ENCODE measurements at places on chromosomes 13 and 19.

DNA sequence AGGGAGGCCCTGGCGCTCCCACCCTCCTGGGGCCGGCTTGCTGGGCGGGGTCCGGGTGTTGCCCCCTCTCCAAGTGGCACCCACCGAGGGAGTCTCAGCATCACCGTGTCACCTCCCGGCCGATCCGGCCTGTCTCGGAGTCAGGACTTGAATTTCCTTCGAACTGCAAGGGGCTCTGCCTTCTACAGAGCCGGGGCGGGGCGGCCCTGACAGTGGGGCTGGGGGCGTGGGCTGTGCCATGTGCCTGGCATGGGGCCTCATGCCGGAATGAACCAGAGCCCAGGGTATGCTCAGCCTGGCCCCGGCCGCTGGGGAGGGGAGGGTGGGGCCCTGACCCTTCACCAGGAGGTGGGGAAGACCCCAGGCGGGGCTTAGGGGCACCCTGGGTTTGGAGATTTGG, 47.0 kb upstream of the TCF3 start:
- DNase-seq = no peak

DNA sequence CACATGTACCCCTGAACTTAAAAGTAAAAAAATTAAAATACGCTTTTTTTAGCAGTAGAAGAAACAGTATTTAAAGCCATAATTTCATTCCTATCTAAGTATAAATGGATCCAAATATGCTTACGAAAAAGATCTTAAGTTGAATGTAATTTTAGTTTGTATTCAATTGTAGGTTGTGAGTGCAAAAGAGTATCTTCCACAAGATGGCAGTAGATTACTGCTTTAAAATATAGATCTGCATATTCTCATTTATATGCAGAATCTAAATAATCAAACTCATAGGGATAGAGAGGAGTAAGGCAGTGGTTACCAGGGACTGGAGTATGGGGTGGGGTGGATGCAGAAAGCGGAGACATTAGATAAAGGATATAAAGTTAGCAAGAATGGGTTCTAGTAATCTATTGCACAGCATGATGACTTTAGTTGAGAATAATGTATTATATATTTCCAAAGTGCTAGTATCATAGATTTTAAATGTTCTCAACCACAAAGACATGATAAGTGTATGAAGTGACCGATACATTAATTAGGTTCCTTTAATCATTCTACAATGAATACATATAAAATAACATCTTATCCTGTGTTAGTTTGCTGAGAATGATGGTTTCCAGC, 14.2 kb downstream of the OR7A17 start:
- DNase-seq = no peak

GRCh38 chr13:40624383-40624782, 42.1 kb downstream of the FOXO1 start:
- DNase-seq = no peak

GRCh38 chr13:100824366-100824765, 149.8 kb upstream of the TMTC4 start:
- DNase-seq = no peak

DNA sequence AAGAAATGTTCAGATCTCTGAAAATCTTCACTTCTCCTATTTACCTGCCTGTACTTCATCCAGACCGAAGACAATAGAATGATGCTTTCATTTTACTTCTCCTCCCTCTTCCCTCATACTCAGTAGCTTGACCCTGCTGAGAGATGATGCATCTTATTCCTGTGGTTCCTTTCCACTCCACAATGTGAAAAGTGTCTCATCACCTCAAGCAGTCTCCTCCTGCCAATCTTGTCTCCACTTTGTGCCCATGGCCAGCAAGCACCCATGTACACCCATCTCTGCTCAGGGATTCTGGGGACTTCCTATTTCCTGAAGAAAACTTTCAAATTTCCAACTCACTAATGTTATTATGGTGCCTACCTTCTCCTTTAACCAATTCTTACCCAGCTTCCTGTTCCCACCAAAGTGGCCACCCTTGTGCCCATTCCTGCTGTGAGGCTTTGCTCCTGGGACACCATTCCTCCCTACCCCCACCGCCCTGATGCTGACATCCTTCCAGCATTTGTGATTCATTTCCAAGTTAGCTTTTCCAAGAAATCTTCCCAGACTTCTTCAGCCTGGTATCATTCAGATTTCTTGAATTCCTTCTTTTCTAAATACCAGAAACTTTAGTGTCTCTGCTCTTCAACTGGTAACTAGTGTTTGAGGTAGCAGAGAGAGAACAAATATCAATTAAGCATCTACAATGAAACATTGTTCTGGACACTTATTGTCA, 212.5 kb downstream of the POSTN start:
- DNase-seq = no peak

DNA sequence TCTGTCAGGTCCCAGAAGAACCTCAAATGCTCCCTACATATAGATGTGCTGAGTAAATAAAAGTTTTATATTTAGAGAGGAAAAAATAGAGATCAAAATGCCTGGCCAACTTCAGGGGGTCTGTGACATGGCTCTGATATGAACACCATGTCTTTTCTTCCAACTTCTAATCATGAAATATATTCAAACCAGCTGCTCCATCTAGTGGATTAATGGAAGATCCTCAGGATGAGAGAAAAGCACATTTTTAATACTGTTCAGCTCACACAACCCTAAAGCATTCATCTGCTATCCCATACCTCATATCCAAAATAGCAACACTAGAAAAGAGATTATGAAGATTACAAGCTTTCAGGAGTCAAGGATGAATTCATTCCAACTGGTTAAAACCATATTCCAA, 56.0 kb upstream of the DOCK9 start:
- no peak for DNase-seq

DNA sequence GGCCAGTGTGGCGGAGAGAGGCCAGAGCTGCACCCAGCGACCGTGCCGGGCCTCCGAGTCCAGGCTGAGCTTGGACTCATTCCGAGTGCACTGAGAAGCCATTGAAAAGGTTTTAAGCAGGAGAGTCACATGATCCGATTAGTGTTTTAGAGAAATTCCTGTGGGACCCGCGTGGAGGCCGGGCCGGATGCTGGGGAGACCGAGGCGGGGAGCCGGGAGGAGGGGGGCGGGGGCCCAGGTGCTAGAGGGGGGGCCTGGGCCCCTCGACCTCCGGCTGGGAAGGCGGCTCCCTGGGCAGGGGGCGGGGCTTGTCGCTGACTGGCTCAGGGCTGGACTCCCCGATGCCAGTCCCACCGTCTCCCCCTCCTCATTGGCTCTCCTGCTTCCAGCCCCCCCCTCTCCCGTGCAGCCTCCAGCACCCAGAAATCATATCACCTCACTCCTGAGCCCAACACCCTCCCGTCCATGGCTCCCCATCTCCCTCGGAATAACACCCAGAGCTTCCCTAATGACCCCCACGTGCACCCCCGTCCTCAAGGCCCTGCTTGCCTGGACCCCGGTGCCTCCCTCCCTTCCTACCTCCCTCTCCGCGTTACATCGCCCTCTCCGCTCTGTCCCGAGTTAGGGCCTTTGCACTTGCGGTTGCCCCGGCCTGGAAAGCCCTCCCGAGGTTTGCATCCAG, 5.2 kb upstream of the ZNF579 start:
- DNase-seq = no peak

GRCh38 chr19:3027981-3028304, 1.1 kb downstream of the TLE2 start:
- DNase-seq = no peak

DNA sequence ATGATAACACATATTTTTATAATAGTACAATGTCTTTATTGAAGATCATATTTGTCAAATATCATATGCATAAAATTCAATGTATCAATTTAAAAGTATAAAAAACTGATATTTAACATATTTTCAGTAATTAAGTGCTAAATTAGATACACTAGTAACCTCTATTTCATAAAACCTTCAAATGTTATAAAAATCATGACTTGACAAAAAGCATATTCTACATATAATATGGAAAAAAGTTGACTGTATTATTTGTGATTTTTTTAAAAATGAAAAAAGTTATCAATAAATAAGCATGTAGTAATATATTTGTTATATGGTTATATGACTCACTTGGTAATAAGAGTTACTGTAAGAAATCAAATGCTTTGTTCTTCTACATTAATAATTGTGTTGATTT, 356.9 kb downstream of the DIAPH3 start:
- DNase-seq = no peak

GRCh38 chr19:30085394-30085793, 143.4 kb downstream of the URI1 start:
- no peak for DNase-seq

GRCh38 chr13:41383386-41383785, 72.3 kb downstream of the NAA16 start:
- DNase-seq = no peak

DNA sequence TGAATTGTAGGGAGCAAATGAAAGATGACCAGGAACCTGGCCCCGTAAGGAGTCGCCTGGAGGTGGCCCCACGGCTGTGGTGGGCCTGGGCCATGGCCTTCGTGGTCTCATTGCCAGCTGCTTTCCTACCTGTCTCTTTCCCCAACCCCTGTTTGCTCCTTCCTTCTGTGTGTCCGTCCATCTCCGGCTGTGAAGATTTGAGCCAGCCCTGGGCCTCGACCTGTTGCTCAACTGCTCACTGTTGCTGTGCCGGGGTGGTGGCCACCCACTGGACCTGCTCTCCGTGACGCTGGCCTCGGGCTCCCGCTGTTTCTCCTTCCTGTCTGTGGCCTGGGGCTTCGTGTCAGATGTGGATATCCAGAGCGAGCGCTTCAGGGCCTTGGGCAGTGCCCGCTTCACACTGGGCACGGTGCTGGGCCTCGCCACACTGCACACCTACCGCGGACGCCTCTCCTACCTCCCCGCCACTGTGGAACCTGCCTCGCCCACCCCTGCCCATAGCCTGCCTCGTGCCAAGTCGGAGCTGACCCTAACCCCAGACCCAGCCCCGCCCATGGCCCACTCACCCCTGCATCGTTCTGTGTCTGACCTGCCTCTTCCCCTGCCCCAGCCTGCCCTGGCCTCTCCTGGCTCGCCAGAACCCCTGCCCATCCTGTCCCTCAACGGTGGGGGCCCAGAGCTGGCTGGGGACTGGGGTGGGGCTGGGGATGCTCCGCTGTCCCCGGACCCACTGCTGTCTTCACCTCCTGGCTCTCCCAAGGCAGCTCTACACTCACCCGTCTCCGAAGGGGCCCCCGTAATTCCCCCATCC, 8.5 kb downstream of the DBP start:
- DNase-seq = no peak

DNA sequence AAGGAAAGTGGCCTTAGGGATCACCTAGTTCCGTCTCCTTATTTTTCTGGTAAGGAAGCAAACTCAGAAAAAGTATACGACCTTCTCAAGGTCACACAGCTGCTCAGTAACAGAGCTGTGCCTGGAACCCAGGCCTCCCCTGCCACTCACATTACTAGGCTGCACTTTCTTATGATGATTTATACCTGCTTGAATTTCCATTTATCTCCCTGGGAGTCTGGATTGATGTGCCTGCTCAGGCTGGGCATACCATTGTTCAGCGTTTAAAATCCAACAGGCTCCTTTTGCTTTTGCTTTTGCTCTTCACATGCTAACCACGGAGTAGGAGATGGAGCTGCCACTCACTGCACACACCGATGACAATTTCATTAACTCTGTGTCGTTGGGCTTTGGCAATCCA, 241.0 kb downstream of the OLFM4 start:
- DNase-seq = no peak

DNA sequence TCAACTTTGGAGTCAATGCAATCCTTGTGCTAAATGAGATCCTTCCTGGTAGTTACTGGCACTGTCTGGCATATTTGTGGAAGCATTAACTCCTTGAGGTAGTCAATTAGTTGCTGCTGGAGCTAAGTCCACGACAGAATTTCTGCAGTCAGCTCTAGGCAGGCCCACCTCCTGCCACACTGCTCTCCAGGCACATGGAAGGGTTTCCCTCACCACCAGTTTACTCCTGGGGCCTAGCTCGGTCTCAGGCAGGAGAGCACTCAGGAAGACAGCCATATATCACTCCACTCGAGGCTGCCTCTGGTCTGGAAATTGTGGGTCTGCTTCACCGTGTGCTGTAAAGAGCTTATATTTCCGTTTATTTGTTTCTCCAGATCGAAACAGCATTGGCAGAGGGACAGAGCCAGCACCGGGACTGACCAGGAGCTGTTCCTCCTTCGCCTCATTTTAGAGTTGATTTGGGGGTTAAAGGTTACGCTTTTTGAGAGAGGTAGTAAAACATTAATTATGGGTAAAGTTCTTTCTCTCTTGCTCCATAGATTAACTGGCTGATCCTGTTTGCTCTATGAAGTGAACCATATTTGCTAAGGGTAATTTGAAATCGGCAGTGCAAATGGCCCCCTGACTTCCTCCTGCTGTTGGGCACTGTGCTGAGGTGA, 20.6 kb upstream of the GTF3A start:
- DNase-seq = no peak

DNA sequence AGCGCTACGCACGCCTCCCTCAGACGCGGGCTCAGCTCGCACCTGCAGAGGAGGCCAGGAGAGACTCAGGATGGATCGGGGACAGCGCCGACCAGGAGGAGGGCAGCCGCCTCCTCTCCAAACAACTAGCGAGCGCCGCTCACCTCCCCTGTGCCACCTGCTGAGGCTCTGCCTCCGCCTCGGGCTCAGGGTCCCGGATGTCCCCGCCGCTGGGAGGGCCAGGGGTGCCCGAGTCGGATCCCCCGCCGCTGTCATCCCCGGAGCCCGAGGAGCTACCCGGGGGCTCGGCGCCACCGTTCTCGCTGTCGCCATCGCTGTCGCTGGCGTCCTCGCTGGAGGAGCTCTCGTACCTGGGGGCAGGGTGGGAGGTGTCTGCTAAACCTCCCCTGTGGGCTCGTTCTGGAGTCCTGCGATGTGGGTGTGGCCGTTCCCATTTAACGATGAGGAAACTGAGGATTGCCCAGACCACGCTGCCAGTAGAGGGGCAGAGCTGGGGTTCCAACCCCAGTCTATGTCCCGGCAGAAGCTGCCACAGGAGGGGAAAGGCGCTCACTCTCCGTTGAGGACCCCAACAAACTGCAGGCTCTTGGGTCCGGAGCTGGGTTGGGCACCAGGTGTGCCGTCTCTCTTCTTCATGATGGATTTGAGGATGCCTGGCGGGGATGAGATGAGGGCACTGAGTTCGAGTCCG, 9.2 kb downstream of the KANK3 start:
- DNase-seq = no peak

DNA sequence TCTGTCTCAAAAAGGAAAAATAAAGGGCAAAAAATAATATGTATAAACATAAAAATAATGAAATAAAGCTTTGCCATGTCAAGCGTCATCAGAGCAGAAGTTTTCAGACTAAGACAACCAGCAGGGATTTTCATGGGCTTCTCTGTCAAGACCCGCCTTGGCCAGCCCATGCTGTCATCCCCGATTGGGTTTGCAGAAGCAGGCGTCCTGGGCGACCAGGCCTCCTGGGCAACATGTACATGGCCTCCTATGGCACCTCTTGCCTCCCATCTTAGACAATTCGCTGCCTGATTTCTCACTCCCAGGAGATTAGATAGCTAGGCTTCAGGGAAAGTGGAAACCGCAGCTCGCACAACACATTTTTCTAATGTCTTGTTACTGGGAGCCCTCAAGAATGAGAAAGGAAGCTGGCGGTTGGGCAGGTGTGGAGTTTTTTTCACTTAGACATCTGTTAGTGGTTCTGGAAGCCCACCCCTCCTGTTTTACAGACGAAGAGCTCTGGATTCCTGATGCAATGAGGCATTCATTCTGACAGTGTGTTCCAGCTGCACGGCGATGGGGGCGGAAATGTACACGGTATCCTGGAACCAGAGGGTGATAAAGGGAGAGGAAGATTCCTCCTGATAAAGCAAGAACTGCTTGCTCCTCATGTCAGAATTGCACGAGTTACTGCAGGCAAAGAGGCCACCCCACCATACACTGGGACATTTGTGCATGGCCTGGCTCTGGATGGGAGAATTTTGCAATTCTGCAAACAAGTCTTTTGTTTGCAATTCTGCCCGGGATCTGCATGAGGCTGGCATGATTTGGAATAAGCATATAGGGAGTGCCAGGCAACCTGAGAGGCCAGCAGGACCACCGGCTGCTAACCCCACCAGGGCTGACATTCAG, 47.4 kb upstream of the KATNAL1 start:
- no peak for DNase-seq

All from GM19239 (cell line).